ENCODE measurements at places on chromosomes 1 and 21.

DNA sequence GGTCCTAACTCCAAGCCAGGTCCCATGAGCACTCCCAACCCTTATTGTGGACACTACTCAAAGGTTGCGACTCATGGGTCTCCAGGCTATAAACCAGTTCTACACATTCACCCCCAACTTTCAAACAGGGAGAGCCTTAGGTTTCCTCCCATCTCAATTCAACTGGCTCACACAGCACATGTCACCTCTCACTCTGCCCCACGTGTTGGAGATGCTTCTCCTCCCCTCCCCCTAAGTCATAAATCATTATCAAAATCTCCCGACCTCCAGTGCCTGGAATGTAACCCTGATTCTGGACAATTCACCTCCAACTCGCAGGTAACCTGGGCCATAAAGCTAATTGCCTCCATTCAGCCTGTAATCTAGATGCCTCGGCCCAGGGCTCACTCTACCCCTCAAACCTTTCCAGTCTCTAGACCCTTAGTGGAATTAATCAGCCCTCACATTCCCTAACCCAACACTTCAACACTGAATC lies 595 bp downstream of the AK2 start:
- DNase-seq: no peak

GRCh38 chr1:59079434-59080140 lies 217.3 kb upstream of the FGGY start:
- no peak for DNase-seq

DNA sequence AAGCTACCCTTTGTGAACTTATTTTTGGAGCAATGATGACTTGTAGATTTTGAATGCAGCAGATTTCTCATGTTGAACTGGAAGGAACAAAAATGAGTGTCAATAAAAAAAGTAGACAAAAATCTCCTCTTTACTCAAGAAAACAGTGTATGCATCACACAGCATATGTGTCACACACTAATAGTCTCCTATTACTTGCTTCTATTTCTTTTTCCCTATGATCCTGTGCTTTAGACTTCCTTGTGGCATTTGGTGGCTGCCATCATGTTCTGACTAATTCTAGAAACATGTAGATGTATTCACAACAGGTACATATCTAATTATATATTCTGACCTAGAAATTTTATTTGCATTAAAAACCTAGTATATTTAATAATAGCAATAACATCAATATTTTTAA lies 14.3 kb downstream of the RC3H1 start:
- no peak for DNase-seq

DNA sequence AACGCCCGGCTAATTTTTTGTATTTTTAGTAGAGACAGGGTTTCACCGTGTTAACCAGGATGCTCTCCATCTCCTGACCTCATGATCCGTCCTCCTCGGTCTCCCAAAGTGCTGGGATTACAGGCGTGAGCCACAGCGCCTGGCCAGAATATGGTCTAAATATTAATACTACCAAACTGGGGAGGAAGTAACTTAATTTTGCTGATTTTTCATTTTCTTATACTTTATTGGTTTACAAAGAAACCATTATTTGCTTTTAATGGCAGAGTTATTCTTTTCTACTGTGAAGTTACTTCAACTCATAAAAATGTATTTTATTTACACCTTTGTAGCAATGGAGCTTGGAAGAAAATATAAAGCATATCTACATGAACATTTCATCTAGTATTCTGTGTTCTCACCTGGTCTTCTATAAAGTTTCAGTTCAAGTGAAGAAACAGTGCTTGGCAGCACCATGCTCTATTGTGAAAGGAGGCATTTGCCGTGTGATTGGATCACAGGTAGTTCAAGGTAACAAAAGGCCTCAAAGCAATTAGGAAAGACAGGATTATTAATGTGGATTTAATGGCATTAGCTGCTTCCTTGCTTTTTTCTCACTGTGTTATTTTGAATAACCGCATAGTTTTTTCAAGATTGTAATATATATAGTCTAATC lies 13.6 kb downstream of the GBP1 start:
- no peak for DNase-seq

- DNase-seq: no peak
Measured at GRCh38 chr1:29657816-29658215, 421.5 kb downstream of the PTPRU start.

DNA sequence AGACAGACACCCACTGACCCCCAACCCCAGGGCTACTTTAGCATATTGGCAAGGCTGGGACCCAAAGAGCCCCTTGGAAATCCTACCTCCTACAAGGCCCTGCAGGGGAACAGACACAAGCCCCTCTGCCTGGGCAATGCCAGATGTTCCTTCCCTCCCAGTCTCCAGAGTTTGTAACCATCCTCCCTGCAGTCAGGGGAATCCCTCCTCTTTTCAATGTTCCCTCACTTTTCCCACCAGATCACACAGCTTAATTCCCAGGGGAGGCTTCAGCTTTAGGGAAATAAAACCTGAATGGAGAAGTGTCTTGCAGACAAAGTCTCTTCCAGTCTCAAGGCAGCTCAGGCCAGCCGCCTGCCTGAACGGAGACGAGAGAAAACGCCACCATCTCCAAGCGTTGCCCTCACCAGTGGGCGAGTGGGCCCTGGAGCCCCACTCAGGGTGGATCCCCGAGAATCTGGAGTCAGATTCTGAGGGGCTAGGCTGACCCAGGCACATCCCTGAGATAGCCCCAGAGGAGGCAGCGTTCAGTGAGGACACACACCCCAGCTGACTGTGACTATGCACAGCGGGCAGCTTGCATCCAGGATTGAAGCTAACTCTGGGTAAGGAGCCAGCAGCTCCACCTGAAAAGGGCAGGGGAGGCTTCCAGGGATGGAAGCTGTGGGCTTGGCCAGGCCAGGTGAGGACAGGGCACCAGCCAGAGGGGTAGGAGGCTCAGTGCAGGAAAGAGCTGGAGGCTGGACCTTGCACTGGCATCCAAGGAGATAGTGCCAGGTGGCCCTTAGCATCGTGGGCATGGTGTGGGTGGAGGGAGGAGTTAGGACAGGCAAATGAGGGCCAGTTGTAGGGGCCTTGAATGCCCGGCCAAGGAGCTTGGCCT lies 44.0 kb upstream of the ZC3H12A start:
- DNase-seq: no peak

- DNase-seq: no peak
Measured at GRCh38 chr1:234120327-234120944, 216.0 kb downstream of the SLC35F3 start.

DNA sequence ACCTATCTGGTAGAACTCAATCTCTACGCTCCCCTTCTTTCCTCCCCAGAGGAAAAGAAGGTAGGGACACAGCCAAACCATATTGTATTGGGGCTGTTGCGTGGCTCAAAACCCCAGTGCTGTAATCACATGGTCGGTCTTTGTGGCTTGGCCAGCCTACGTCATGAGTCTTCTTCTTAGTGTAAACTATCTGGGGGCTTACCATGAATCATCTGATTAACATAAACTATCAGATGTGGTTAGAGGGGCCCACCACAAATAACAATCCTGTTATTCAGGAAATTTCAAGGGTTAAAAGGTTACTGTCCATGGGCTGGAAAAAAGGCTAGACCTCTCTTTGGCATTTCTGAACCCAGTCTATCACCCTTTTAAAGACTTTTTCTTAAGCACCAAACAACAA lies 49.5 kb upstream of the GPR52 start:
- no peak for DNase-seq

DNA sequence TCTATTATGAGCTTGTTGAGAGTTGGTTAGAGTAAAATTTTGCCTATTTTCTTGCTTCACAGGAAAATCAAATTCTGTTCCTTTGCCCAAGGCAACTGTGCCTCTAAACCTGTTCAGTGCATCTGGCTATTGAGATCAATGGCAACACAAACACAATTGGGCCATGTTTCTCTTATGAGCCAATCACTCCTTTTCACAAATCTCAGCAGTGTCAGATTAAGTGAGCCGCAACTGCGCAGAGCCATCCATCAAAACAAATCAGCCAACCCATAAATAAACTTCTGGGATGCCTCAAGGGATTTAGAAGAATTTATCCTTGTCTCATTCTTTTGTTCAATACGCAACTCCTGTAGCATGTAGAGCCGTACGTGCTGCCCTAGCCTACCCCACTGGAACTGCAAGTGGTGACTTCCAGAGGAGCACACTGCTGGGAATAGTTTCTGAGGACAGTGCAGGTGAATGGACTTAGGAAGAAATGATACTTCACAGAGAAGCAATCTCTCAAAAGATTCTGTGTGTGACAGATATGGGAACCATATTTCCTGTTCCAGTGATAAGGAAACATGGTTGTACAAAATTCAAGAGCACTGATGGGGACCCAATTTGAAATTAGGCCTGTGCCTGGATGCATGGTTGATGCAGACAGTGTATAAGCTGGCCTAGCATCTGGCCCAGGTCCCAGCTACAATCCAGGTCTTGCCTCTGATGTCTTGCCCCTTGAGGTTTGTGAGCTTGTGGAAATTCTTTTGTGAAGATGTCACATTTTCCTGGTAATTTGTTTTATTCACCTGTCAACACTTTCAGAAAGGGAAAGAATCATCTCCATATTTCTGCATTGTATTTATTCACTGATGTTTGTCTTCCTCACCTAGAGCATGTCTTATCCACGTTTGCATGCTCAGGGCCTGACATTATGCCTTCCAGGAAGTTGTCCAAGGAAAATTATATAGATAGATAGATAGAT lies 166.2 kb downstream of the URB2 start:
- DNase-seq: no peak

All from stimulated activated CD8-positive, alpha-beta memory T cell treated with anti-CD3 and anti-CD28 coated beads, Interleukin-2, amount 100 ng/mL, for 1 hour (primary cell).